NCI-H524 (cell line): ENCODE measurements at places on chromosomes 16 and 17.
A peak's percentile ranks its signal among the peaks of the same experiment; 100 is the strongest.

GRCh38 chr16:1464894-1465566 is 9.8 kb downstream of the CLCN7 start:
- DNase-seq, result no peak

DNA sequence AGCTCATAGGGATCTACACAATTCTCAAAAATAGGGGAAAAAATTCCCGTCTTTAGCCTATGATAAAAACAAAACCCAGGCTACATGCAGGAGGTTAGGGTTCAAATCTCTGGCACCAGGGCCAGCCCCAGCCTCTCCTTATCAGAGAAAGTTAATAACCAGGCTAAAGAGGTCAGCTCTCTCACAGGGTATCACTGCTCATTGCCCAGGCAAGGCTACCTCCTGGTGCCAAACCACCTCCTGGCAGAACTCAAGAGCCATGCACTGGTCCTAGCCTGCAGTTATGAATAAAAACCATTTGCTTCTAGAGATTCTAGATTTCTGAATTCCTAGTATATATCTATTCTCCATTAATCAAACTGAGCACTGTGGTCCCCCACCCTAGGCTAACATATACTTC is 65.8 kb downstream of the CREBBP start:
- no peak for DNase-seq

- no peak for DNase-seq
These were observed 265.5 kb downstream of the PARN start for GRCh38 chr16:14364386-14365199.

- peak; percentile 42 for DNase-seq
These were observed 3.5 kb downstream of the LIMD2 start for GRCh38 chr17:63696381-63696961.

- no peak for DNase-seq
These were observed 13.4 kb downstream of the EMC8 start for GRCh38 chr16:85785927-85786326.

DNA sequence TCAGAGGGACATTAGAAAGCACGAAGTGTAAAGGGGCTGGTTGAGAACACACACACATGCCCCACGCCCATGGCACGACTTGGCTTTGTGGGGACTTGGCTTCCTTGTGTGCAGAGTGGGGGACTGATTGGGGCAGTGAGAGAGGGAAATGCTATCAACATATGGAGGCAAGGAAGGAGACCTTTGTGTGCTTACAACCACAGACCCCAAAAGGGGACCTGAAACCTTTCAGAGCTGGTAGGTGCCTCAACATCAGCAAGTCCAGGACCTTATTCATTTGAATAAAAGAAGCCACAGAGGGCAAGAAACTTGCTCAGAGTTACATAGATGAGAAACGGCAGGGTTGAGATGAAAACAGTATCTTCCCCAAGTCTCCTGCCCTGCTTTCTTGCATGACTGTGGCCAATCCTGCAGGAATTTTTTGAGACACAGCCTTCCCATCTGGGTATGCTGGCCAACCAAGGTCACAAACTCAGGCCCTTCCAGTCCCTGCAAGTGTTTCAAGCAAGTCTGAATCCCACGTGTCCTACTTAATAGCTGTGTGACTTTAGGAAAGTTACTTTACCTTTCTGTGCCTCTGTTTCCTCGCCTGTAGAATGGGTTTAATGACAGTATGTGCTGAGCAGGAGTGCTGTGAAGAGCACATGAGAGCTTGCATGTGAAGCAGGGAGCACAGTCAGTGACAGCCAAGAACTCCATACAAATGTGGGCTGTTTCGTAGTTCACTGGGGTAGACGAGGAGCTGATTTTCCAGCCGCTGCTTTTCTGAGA is 26.2 kb downstream of the C16orf78 start:
- DNase-seq, result no peak

- DNase-seq, result no peak
These were observed 681 bp downstream of the TMEM102 start for GRCh38 chr17:7435676-7436555.

- peak; percentile 76 for DNase-seq
These were observed 21.8 kb downstream of the CEP131 start for GRCh38 chr17:81200695-81201580.

DNA sequence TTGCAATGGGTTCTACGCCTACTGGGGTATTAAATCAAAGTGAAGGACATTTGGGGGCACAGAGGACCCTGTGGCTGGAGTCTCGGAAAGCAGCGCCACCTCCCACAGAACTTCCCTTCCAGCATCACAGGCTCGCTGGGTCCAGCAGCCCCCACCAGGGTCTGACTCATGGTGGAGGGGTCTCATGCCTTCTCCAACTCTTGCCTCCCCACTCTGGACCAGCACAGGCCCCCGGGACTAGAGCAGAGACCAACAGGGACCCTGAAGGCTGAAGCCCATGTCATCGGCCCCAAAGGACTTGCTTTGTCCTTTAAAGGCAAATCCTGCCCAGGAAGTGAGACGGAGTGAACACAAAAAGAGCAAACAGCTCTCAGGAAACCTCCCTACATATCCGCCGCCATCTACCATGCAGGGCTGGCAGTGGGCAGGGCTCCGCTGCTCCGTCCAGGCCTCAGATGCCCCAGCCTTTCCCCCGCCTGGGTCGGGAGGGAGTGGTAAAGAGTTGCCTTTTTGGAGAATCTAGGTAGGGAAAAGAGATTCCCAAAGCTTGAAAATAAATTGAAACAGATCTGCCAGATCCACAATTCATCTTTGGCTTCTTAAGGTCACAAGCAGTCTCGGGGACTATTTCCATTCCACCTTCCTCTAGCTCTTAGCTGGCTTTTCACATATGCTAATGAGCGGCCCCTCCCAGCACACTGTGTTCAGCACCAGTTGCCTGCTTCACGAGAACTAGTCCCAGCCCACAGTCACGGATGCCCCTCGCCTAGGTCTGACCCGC is 2.1 kb upstream of the GPRC5C start:
- DNase-seq, result no peak

DNA sequence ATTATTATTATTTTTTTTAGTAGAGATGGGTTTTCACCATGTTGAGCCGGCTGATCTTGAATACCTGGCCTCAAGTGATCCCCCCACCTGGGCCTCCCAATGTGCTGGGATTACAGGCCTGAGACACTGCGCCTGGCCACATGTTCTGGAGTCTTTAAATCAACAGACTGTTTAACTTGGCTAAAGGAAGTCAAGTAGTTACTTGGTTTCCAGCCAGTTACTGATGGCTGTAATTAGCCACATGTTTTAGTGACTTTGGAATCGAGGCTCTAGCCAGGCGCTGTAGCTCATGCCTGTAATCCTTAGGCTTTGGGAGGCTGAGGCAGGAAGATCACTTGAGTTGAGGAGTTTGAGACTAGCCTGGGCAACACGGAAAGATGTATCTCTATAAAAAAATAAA is 699.2 kb upstream of the RBFOX1 start:
- no peak for DNase-seq

DNA sequence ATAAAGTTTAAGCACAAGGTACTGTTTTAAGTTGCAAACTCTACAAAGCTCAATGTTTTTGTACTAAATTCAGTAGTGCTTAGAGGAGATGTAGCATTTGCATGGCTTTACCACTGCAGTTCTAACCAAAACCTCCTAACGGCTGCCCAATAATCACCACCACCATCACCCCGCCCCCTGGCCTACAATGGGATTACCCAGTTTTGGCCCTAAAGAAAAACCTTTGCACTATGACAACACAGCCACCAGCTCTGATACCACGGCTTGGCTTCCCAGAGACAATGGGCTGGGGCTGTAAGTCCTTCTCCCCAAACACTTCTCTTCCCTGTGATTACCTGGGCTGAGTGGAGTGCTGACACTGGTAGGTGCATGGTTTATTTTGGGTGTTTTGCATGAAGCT is 58.4 kb upstream of the MTMR4 start:
- no peak for DNase-seq

DNA sequence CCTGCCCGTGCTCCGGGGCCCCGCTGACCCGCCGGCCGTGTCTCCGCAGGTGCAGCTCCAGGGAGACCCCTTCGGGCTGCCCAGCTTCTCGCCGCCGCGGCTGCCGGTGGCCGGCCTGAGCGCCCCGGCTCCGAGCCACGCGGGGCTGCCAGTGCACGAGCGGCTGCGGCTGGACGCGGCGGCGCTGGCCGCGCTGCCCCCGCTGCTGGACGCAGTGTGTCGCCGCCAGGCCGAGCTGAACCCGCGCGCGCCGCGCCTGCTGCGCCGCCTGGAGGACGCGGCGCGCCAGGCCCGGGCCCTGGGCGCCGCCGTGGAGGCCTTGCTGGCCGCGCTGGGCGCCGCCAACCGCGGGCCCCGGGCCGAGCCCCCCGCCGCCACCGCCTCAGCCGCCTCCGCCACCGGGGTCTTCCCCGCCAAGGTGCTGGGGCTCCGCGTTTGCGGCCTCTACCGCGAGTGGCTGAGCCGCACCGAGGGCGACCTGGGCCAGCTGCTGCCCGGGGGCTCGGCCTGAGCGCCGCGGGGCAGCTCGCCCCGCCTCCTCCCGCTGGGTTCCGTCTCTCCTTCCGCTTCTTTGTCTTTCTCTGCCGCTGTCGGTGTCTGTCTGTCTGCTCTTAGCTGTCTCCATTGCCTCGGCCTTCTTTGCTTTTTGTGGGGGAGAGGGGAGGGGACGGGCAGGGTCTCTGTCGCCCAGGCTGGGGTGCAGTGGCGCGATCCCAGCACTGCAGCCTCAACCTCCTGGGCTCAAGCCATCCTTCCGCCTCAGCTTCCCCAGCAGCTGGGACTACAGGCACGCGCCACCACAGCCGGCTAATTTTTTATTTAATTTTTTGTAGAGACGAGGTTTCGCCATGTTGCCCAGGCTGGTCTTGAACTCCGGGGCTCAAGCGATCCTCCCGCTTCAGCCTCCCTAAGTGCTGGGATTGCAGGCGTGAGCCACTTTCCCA is 5.9 kb downstream of the CTF1 start:
- DNase-seq, result peak; percentile 61

GRCh38 chr17:66755101-66755943 is 79.6 kb upstream of the CACNG5 start:
- DNase-seq, result no peak

- DNase-seq, result no peak
These were observed 21.3 kb downstream of the OTOA start for GRCh38 chr16:21685034-21685455.

- no peak for DNase-seq
These were observed 39.2 kb downstream of the ADCY7 start for GRCh38 chr16:50305441-50306061.

DNA sequence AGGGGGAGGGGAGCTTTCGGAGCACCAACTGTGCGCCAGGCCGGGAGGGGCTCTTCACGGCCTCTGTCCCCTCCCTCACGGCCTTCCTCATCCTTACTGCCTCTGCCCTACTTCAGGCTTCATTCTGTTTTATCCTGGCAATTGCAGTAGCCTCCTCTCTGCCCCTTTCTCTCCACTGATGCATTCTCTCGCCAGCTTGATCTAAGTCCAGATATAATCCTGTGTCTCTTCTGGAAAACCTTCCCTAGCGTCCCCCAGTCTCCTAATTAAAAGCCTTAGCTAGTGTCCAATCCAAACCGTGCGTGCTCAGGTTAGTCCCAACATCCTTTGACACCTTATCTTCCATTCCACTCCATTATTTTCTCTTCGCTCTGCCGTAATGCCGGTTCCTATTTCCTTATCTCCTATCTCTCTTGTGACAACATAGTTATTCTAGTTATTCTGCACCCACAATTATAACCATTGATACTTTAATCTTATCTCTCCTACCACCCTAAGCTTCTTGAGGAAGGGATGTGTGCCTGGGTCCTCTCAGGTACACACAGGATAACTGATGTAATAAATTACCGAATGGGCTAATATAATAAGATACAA is 869 bp downstream of the ZNF48 start:
- no peak for DNase-seq

- DNase-seq, result no peak
These were observed 54.3 kb upstream of the SREBF1 start for GRCh38 chr17:17890773-17891759.

DNA sequence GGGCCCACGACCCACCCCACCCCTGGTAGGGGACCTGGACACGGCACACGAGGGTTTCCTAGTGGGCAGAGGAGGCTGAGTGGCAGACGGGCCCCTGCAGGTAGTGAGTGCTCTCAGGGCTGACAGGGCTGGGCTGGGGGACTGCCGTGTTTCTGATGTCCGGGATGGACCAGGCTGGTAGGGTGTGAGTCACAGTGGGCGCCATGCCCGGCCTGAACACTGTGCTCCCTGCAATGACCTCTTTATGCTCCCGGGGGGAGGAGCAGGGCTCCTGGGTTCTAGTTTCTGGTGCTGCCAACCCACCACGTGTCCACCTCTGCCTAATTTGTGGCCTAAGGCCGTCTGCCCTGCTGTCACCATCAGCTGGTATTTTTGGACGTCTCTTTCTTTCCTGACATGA is 26.3 kb downstream of the ARHGAP23 start:
- peak; percentile 16 for DNase-seq

GRCh38 chr16:64304396-64304795 is 817.5 kb downstream of the CDH11 start:
- DNase-seq, result no peak

DNA sequence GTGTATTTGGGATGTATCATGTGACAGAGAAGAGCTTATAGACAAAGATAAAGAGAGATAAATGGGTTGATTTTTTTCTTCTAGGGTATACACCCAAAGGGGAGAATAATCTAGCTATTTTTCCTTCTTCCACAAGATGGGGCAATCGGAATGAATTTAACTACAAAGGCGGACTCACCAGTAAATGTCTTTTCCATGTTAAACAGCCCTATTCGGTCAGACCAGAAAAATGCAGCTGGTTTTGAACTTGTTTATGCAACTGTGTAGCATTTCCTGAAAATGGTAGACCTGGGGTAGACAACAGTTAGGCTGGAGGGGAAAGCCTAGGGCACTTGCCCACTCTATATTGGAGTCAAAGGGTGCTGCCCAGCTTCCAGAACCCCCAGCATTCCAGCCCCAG is 477.1 kb downstream of the TOX3 start:
- DNase-seq, result peak; percentile 68

DNA sequence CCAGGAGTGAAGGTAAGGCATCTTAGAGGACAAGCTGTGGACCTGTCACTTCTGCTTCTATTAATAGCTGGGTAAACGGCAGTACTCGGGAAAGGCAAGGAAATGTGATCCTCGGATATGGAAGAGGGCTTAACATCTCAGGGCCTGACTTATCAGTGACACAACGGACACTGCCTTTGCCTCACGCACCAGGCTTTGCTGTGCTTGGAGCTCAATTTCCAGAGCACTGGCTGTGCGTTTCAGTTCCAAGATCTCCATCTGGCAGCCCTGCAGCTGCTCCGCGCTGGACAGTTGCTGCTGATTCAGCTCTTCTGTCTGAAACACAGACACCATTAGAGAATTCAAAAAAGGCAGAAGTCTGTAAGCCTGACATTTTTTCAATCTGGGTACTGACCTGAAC is 3.5 kb downstream of the KRT40 start:
- no peak for DNase-seq

GRCh38 chr16:17138801-17139200 is 332.0 kb downstream of the XYLT1 start:
- DNase-seq, result no peak

DNA sequence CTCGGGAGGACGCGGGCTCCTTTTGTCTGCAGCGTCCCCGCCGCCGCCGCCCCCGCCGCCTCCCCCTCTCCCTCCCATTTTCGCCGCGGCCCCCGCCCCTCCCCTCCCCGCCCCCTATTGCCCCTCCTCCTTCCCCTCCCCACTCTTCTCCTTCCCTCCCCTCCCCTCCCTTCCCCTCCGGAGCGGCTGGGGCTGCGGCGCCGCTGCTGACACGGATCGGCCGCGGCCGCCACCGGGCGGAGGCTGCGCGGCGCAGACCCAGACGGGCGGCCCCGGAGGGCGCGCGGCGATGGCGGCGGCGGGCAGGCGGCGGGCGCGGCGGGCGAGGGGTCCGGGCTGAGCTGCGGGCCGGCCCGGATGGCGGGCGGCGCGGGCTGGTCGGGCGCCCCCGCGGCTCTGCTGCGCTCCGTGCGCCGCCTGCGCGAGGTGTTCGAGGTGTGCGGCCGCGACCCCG is at the start of gene RAB11FIP4:
TSS of gene RAB11FIP4 (plus strand) at position 180 of the 454 bp plus-strand sequence. CDS start at position 358, 178 bp downstream.
- DNase-seq, result no peak

GRCh38 chr16:47939680-47940079 is 216.1 kb downstream of the ABCC12 start:
- DNase-seq, result no peak
